Omental fat pad (tissue), 4 donors: ENCODE measurements at places on chromosomes 7 and 10. TPM values are rescaled to one million over a fixed set of nuclear protein-coding genes. Genes with fewer than 3 reads are reported as not detected.

BBS9 gene
- total RNA-seq: 11.3 TPM

DNA sequence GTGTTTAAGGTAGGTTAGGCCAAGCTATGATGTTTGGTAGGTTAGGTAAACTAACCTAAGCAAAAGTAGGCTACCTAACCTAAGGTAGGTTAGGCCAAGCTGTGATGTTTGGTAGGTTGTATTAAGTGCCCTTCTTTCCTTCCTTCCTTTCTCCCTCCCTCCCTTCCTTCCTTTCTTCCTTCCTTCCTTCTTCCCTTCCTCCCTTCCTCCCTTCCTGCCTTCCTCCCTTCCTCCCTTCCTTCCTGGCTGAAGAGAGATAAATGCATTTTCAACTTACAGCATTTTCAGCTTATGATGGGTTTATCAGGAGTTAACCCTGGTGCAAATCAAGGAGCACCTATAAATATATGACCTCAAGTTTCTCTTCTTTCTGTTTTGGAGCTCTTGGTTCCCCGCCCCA, 56.2 kb downstream of the SND1 start:
- DNase-seq: no peak

DNA sequence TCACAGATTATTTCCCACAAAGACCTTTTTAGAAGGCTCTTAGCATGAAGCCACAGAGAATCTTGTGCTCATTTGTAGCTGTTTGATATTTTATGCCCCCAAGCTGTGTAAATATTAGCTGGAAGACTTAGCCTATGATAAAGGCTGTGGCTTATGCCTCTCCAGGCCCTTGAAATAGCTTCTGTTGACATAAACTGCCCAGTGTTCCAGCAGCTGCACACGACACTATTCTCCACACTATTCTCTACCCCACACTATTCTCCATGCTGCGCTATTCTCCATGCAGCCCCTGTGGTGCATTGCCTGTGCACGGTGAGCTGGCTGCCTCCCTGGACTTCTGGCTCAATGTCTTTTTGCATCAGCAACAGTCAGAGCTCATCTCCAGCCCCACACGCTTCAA, 13.1 kb downstream of the DDC start:
- DNase-seq: no peak

GRCh38 chr7:103988468-103989199, 824 bp downstream of the RELN start:
- DNase-seq: no peak

- no peak for DNase-seq
Measured at GRCh38 chr7:48244864-48245271, 73.6 kb downstream of the ABCA13 start.

DNA sequence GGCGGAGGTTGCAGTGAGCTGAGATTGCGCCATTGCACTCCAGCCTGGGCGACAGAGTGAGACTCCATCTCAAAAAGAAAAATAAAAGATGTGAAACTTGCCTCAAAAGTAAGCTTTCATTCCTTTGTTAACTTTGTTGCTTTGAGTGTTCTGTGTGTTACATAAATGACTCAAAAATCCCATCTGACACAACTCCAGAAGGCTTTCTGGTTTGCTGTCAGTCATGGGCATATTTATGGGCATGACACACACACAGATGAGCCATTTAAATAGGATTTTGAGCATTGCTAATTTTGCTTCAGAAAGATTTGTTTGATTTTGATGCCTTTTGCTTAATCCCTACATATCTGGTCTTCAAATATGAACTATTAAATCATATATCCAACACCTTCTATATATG, 82.6 kb downstream of the CACNB2 start:
- no peak for DNase-seq

- no peak for DNase-seq
Measured at GRCh38 chr7:141208539-141208938, 134.7 kb downstream of the TMEM178B start.

DNA sequence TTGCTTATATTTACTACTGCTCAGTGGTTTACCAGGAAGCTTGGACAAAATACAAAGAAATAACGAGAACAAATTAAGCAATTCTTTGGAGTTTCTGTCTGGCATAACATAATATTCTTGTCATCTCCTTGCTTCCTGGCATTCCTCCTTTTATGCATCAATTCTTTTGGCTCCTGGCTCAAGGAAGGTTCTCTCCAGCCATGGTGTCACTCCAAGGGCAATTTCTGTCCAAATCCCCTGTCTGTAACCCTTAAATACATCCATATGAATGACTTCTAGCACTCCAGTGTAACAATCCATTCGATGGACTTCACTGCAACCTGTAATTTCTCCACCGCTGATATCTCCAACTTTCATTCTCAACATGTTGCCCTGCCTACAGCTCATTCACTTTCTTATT, 617.7 kb upstream of the ANKRD30A start:
- DNase-seq: no peak

DNA sequence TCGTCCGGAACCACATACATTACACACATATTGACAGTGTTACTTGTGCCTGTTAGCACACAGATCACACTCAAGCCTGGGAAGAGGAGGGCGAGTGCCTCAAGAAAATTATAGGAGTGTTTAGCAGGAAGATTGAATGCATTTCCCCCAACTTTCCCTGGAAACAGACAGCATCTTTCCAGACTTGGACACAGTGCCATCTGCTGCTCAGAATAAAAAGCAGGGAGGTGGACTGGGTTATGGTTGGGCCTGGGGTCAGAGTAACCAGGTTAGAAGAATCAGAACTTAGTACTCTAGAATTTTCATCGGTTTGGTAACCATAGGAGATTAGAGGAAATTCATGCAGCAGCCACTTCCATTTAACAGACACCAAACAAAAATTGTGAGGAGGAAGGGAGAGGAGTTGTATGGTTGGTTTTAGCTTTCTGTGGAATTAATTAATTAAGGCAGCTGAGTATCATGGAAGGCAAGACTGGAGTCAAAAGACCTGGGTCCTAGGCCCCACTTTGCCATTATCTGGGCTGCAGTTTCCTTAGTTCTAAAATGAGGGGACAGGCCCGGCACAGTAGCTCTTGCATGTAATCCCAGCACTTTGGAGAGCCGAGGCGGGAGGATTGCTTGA, 43.4 kb upstream of the OPTN start:
- DNase-seq: no peak

DNA sequence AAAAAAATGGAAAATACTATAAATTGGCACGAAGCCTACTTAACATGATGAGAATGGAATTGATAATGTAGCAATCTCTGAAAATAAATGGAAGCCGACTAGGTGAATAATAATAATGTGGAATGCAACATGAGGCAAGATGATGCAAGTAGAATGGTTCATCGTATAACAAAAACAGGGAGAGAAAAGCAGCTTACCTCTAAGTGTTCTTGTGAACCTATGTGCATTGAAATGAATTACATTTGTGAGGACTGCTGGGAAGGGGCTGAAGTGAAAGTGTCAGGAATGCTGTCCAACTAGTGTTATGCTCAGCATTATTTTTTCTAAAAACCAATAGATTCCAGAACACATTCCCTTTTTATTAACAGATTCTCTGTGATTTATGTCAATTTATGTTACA, 440.6 kb upstream of the LRRN3 start:
- no peak for DNase-seq

BTAF1 gene
- 71.6 TPM for total RNA-seq

GRCh38 chr7:130488392-130489139, 3.3 kb upstream of the MEST start:
- DNase-seq: no peak

- no peak for DNase-seq
Measured at GRCh38 chr7:133819695-133820094, 307.4 kb upstream of the LRGUK start.

SEC23IP gene
- total RNA-seq: 18.4 TPM

GRCh38 chr7:35716038-35716803, 21.3 kb upstream of the HERPUD2 start:
- DNase-seq: no peak

SLC26A5 gene
- total RNA-seq: 0.19 TPM

DNA sequence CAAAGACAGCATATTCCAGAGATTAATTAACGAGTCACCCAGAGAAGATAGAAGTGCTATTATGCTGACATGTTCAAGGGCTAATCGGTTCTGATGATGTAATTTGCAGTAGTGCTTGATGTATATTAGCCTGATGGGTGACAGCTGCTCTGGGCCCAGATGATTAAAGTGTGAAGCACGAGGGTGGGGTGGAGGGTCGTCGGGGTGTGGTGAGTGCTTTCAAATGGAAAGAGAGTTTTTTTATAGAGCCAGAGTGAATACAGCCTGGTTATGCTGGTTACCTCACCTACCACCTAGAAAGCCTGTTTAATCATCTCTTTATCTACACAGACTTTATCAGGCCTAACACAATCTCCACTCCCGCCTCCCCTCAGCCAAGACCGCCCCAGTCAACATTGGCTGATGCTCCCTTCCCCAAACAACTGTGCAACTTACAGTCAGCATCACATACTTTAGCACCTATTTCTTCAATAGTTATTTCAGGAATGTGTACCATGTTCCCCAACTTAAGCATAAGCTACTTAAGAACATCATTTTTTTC, 11.5 kb upstream of the STN1 start:
- DNase-seq: no peak

DNA sequence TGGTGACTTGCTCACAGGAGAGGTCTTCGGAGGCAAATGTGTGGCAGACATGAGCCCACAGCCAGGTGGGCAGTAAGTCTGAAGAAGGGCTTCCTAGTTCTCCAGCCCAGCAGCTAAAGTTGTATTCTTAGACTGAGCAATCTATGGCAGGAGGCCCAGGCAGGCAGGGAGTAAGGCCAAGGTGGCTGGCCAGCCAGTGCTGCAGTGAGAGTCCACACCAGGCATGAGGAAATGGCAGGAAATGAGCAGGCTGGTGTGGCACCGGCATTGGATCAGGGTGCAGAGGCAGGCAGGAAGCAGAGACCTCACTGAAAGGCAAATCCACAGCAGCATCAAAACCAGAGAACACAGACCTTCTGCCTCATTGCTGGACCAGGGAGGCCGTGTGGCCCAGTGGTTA, 84.6 kb upstream of the PDE1C start:
- DNase-seq: no peak

GRCh38 chr7:131106681-131107336, 220.9 kb upstream of the MKLN1 start:
- no peak for DNase-seq

DNA sequence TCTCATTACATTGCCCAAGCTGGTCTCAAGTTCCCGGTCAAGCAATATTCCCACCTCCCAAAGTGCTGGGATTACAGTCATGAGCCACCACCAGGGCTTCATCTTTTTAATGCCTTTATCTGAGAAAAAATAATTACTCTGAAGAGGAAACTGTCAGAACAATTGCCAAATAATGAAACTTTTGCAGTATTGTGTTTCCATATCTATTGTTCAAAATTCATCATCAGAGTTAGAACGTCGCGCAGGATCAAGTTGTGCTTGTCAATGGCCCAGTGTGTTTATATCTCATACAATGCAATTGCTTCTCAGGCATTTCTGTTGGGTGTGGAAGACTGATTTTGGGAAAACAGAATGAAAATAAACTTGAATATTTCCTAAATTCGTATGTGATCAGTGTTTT, 143.1 kb downstream of the ARID5B start:
- no peak for DNase-seq

GRCh38 chr7:90749262-90749661, 153.1 kb downstream of the CDK14 start:
- no peak for DNase-seq
